NK-92 treated with Interleukin-12 subunit alpha and Interleukin-12 subunit beta, amount 100 ng/mL, for 24 hours (cell line): ENCODE measurements at places on chromosomes 3 and 15.

DNA sequence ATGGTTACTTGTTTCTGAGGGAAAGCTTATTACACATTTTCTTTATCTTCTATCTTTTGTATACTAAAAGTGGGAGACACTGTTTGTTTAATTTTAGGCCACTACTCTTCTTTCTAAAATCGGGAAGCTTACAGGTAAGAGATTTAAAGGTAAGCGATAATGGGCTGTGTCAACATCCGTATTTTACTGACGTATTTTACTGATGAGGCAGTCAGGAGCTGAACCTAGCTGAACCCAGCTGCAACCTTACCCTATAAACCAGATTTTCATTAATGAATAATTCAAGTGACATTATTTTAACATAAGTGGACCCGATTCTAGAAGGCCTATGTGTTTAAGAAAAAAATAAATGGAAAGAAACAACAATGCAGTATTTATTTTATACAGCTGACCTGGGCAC is 13.1 kb downstream of the PSMD6 start:
- no peak for DNase-seq

GRCh38 chr3:57004229-57004628 is 56.2 kb upstream of the SPATA12 start:
- no peak for DNase-seq

GRCh38 chr3:48306860-48307530 is 26.5 kb downstream of the SPINK8 start:
- no peak for DNase-seq

- no peak for DNase-seq
Measured at GRCh38 chr3:2547049-2547448, 448.4 kb downstream of the CNTN4 start.

- DNase-seq = no peak
Measured at GRCh38 chr3:192422321-192422996, 304.9 kb downstream of the FGF12 start.

DNA sequence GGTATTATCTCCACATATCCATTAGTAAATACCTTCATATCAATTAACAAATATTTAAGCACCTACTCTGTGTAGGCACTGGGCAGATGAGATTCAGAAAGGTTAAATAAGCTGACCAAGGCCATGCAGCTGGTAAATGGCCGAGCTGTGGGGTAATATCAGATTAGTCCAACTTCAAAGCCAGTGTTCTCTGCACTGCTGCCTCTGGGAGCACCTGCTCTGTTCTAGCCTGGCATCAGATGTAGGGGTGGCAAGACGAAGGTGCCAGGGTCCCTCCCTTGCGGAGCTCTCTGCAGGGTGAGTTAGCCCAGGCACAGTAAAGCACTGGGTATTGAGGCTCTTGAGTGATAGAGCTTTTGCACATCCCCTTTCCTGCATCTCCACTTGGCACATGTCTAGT is 5.5 kb downstream of the TATDN2 start:
- no peak for DNase-seq

- DNase-seq = no peak
Measured at GRCh38 chr3:24166515-24166914, 221.4 kb downstream of the NR1D2 start.

- no peak for DNase-seq
Measured at GRCh38 chr3:61080737-61081445, 170.4 kb downstream of the FHIT start.

GRCh38 chr3:69410301-69410700 is 24.4 kb upstream of the FRMD4B start:
- peak; percentile 22 for DNase-seq

GRCh38 chr3:169053427-169053826 is 610.1 kb downstream of the MECOM start:
- no peak for DNase-seq

DNA sequence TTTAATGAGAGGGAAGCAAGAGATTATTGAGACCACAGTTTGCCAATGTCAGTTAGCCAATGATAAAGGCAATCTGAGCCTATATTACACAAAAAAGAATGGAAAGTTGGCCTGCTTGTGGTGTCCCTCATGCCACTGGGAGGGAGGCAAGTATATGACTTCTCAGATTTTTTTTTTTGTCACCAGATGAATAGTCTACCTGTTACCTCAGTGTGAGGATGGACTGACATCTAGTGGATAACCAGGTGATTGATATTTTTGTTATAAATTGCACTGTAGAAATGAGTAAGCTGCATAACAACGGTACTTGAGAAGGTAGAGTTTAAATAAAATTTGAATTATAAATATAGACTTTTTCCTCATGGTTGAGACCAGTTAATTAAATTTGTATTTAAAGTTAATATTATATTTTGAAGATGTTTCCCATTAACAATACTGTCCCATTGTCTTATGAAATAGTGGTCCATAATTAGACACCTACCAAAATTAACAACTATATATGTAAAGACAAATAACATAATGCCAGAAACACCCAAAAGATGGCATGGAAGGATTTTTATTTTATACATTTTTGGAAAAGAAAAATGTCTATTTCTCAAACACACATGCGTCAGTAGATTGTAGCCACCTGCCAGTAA is 237.8 kb upstream of the GADL1 start:
- no peak for DNase-seq

- no peak for DNase-seq
Measured at GRCh38 chr3:142459929-142460328, 12.1 kb upstream of the XRN1 start.

- DNase-seq = no peak
Measured at GRCh38 chr3:25281041-25281731, 146.9 kb upstream of the RARB start.

DNA sequence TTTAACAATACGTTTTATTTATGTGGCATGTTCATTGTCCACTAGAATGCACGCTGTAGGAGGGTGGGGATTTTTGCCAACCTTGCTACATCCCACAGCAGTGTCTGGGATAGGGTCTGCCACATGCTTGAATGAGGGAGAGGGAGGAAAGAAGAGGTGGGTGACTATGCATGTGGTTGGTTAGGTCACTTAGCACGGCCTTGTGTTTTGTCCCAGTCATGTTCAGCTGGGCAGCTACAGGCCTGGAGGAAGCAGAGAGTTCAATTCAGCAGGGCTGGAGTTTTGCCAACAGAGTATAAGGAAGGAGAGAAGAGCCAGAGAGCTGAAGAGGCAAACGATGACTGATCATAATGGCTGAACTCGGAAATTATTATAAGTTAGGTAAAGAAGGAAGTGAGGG is 268.4 kb upstream of the NSMCE3 start:
- no peak for DNase-seq

DNA sequence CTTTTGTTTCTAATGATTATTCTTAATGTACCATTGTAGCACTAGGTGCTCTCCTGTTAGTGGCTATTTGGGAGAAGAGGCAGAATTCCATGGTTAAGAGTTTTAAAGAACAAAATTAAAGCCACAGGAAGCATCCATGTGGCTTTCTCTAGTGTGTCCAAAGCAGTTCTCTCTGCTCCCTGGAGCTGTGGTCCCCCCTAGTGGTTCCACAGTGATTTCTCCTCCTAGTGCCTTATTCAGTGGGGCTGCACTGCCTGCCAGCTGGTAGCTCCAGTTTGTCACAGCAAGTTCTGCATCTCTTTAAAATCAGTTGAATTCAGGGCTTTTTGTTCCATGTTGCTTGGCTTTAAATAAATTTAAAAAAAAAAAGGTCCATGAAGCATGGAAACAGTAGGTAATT is 39.6 kb upstream of the FAM98B start:
- no peak for DNase-seq

GRCh38 chr3:161673866-161674265 is 177.3 kb downstream of the OTOL1 start:
- DNase-seq = no peak

DNA sequence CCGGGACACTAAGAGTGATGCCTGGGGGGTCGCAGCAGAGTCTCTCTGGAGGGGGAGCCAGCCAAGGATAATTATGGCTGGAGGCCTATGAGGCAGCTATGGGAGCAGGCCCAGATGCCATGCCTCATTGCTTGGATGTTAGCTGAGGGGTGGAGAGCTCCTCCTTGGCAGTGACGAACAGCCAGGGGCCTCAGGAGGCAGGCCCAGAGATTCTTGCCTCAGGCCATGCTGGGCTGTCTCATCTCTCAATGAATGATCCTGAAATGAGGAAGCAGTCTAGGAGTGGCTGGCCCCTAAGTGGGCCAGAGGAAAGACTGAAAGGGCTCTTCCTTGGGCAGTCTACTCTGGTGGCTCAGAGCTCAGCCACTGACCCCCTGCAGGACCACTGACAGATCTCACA is 21.3 kb downstream of the KIF9 start:
- no peak for DNase-seq
